ENCODE measurements at places on chromosomes 6 and 20. TPM values are rescaled to one million over a fixed set of nuclear protein-coding genes. Genes with fewer than 3 reads are reported as not detected.

GRCh38 chr20:56166781-56167465, 81.6 kb upstream of the MC3R start:
- DNase-seq: no peak

GRCh38 chr6:23307516-23307915, 738.1 kb downstream of the HDGFL1 start:
- DNase-seq: no peak

DNA sequence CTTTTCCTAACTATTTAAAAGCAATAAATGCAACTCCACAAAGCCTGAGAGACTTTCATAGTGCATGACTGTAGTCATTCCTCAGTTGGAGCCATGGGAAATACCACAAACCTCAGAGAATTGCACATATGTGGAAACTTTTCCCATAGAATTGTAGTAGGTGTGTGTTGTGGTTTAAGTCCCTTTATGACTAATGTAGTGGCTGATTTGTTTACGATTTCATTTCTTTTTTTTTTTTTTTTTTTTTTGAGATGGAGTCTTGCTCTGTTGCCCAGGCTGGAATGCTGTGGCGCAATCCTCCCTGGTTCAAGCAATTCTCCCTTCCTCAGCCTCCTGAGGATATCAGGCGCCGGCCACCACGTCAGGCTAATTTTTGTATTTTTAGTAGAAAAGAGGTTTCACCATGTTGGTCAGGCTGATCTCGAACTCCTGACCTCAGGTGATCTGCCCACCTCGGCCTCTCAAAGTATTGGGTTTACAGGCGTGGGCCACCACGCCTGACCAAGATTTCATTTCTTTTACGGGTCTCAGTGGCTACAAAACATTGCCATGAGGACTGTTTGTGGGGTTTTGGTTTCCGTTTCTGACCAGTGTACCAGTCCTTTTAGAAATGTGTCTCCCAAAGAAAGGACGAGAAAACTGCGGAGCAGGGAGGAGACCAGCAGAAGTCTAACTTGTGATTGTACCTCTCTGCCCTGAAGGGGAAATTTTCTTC, 212.1 kb upstream of the MARCKS start:
- DNase-seq: no peak

The MRPS26 gene
- total RNA-seq: 36.0 TPM

DNA sequence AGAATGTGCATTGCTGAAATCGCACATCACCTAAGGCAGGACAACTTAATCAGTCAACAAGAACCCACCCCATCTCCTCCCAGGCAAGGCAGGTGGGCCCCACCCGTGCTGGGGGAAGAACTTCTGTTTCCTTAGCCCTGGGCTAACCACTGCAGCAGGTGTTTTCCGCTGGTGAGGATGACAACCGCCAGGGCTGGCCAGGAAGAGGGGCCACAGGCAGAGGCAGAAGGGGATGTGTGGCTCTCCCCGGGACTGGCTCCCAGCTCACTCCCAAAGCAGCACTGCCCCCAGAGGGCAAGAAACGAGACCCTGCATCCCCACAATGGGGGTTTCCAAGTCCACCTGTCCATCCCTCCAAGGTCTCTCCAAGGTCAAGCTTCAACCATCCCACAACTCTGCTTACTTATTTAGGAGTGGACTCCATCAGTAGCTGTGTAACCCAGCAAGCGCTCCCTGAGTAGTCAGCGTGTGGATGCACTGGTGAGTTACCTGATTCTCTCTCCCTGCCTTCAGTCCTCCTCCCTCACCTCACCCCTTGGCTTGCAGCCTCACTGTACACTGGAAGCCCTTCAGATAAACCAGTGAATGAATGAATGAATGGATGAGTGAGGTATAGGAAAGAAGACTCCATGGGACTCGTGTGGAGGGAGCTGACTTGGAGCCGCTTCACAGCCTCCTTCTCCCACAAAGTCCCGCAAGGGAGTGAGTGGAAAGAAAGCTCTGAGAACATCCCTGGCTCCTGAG, 168.2 kb upstream of the CST7 start:
- no peak for DNase-seq
